ENCODE measurements at places on chromosomes 6 and 20. TPM values are rescaled to one million over a fixed set of nuclear protein-coding genes. Genes with fewer than 3 reads are reported as not detected.

The ANGPT4 gene
- not detected for total RNA-seq

The NELFCD gene
- total RNA-seq, result 46.2 TPM

The TTBK1 gene
- 0.08 TPM for total RNA-seq

The SLC16A10 gene
- 0.08 TPM for total RNA-seq

The PKIB gene
- 0.54 TPM for total RNA-seq

The OR12D3 gene
- total RNA-seq, result not detected

The EDEM2 gene
- total RNA-seq, result 53.1 TPM

The RRAGD gene
- total RNA-seq, result 5.6 TPM

The NRSN1 gene
- total RNA-seq, result not detected

The FUT9 gene
- total RNA-seq, result not detected

The LY6G6D gene
- not detected for total RNA-seq

The C6orf58 gene
- not detected for total RNA-seq

The MUC22 gene
- total RNA-seq, result not detected

The CLIC5 gene
- not detected for total RNA-seq

The LST1 gene
- total RNA-seq, result not detected

All from A549 treated with ZK216348 at 1 μM for 4 hours (cell line).